ENCODE measurements at places on chromosomes 3 and 15.

DNA sequence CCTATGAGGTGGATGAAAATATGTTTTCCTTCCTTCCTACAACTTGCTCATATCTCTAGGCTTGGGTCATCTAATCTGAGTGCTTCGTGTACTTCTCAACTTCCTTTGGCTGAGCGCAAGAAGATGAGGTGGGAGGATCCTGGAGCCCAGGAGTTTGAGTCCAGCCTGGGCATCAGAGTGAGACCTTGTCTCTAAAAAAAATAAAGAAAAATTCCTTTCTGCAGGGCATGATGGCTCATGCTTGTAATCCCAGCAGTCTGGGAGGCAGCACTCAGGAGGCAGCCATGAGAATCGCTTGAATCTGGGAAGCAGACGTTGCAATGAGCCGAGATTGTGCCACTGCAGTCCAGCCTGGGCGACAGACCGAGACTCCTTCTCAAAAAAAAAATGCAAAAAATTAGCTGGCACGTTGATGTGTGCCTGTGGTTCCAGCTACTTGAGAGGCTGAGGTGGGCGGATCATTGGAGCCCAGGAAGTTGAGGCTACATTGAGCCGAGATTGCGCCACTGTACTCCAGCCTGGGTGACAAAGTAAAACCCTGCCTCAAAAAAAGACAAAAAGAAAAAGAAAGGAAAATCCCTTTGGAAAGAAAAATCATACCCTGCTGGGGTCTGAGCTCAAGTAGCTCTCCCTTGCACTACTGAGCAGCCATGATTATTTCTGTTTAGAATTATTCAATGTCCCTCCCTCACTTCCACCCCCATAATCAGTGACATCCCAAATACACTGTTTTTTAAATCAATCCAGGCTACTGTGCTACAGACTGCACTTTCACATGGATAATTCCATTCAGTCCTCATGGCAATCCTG lies 28.0 kb upstream of the RAB11A start:
- no peak for DNase-seq

GRCh38 chr3:12177126-12177525 lies 18.4 kb upstream of the TIMP4 start:
- no peak for DNase-seq

DNA sequence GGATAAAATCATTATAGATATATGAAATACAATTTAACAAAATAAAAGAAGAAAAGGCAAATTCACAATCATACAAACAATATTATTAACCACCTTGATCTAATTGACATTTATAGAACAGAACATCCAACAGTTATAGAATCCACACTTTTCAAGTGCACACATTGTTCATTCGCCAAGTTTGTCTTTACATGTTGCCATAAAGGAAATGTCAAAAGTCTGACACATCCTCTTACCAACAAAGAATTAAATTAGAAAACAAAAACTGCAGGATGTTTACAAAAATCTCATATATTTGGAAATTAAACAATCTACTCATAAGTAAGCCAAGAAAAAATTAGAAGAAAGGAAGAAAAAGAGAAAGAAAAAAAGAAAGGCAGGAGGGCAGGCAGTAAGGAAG lies 909.2 kb upstream of the EPHA6 start:
- no peak for DNase-seq

- DNase-seq, result no peak
Measured at GRCh38 chr15:60555806-60556205, 76.9 kb upstream of the ICE2 start.

GRCh38 chr3:170975283-170976189 lies 51.0 kb downstream of the SLC2A2 start:
- DNase-seq, result no peak

DNA sequence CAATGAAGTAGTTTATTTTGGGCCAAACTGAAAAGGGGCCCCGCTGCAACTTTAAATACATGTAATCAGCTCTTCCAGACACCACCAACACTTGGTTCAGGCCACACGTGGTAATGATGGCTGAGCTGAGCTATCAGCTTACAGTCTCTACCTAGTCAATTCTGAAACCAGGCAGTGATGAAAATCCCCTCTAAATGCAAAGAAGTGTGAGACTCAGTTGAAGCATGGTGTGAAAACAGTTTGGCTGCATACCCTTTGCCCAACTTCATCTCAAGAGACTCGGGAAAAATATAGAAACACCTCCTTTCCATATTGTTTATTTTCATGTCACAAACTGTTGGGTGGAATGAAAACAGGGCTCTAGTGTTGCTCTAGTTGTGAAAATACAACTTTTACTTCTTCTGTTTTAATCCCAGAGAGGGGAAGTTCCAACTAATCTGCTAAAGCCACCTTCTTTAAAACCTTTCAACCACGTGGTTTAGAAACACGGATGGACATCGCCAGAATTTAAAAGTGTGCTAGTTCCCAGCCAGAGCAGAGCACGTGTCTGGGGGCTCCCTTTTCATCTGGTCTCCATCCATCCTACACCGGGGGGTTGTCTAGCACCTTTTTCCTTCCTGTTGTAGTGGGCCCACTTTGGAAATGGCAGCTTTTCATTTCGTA lies 229.1 kb downstream of the EPHB1 start:
- DNase-seq, result no peak

GRCh38 chr3:73461547-73461946 lies 163.2 kb downstream of the PDZRN3 start:
- no peak for DNase-seq

GRCh38 chr15:91426412-91426811 lies 326.4 kb downstream of the SV2B start:
- DNase-seq, result no peak

- DNase-seq, result no peak
Measured at GRCh38 chr15:89371228-89372044, 36.8 kb upstream of the POLG start.

DNA sequence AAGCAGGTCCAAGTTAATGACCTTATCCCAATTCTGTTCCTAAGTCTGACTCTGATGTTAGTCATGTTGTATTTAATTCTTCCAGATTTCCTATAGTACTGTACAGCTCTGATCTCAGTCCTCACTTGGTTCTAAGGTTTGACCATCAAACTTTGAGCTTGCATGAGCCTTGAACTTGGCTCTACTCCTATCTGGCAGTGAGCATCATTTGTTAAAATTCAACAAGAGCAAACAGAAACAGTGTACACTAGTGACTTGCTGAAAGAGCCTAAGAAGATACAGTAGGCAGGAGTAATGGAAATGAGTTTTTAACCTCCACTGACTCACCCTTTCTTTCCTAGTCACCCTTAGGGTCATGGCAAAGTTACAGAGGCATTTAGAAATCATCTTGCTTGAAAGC lies 451.1 kb upstream of the TPRG1 start:
- no peak for DNase-seq

GRCh38 chr3:141783632-141784031 lies 20.4 kb downstream of the GRK7 start:
- no peak for DNase-seq

GRCh38 chr15:91855684-91856489 lies 2.4 kb downstream of the SLCO3A1 start:
- DNase-seq, result no peak

DNA sequence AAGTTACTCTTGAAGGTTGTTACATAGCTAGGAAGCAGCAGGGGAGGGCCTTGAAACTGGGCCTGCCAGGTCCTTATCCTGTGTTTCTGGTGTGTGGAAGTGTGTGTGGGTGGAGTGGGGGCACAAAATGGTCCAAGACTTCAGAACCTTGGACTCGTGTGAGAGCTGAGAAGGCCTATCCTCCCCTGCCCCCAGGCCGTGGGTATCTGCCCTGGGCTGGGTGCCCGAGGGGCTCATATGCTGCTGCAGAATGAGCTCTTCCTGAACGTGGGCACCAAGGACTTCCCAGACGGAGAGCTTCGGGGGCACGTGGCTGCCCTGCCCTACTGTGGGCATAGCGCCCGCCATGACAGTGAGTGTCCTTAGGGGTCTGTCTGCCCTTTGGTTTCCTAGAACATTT lies 4.5 kb downstream of the CHRD start:
- no peak for DNase-seq

DNA sequence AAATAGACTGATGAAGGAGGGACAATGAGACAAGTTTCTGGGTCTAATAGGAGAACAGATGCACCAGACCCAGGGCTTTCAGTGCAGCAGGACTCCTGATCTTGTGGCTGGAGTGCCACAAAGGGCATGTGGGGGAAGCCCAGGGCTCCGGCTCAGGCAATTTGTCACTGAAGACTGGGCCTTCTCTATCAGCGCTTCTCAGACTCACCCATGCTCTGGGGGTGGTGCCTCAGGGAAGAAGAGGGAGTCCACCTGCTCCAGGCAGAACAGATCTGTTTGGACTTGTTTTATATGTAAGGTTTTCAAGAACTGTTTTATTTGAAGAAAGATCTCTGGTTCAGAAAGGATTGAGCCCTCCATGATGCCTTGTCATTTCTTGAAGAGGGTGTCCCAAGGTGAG lies 112.4 kb upstream of the TLE3 start:
- no peak for DNase-seq

DNA sequence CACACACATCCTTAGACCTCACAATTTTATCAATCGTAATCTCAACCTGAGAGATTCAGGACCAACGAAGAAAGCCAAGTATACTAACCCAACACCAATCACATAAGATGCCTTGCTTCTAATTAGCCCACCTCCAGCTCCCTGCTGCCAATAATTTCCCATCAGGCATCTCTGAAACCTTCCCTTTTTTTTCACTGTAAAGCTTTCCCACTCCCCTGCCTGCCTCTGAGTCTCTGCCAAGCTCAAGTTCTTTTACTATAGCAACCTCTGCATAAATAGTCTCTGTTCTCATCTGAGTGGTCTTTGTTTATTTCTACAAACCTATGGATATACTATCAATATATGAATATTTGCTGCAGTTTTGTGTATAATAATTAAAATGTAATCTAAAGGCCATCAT lies 86.5 kb downstream of the PIK3CB start:
- DNase-seq, result no peak

DNA sequence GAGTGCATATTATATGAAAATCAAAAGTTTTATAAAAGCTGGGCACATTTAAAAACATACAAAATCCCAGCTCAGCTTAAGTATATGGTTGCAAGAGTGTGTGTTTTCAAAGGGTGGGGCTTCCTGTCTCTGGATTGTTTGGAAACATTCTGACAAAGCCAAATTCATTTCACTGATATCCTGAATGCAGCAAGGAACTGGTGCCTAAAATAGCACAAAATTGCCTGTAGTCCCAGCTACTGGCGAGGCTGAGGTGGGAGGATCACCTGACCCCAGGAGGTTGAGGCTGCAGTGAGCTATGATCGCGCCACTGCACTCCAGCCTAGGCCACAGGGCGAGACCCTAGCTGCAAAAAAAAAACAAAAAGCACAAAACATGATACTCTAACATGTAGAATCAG lies 13.0 kb upstream of the TJP1 start:
- no peak for DNase-seq

- no peak for DNase-seq
Measured at GRCh38 chr15:42788725-42789124, 51.8 kb upstream of the CDAN1 start.

DNA sequence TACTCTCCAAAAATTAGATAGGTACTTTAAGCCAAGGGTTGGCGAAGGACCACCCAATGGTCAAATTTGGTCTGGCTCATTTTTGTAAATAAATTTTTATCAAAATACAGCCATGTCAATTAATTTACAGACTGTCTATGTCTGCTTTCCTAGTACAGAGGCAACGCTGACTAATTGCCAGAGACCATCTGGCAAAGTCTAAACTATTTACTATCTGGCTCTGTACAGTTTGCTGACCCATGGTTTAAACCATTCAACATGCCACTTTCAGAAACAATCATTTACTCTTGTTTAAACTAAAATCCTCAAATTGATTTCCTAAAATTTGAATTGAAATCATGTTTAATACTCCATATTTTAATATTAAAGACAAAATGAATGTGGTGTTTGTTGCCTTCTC lies 25.9 kb downstream of the CBLB start:
- no peak for DNase-seq

- DNase-seq, result no peak
Measured at GRCh38 chr3:134610432-134611385, 40.1 kb downstream of the KY start.

- DNase-seq, result no peak
Measured at GRCh38 chr3:17473761-17474160, 268.7 kb downstream of the TBC1D5 start.

GRCh38 chr3:39126532-39127071 lies 19.1 kb downstream of the TTC21A start:
- no peak for DNase-seq

DNA sequence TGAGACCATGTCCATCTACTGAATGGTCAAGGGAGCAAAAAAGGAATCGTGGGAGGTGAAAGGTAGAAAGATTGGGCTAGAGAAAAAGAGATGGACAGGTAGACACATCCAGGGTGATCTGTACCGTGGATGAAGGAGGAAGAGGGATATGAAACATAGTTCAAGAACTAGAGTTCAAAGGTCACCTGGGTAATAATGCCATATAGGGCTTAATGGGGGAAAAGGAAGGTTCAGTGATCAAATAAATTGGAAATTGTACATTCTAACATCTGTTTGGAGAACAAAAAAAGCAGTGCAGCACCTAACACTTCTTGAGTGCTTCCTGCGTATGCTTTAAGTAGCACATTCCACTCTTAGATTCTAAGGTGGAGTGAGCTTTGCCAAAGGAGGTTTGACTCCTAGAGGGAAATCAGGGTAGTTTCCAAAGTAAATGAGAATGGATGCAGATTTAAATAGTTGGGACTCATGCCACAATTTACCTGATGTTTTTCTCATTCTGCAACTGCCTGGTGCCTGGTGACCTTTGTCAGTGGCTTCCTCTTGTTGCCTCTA lies 46.6 kb downstream of the MITF start:
- DNase-seq, result no peak

- no peak for DNase-seq
Measured at GRCh38 chr15:32657198-32657883, 15.8 kb downstream of the SCG5 start.

DNA sequence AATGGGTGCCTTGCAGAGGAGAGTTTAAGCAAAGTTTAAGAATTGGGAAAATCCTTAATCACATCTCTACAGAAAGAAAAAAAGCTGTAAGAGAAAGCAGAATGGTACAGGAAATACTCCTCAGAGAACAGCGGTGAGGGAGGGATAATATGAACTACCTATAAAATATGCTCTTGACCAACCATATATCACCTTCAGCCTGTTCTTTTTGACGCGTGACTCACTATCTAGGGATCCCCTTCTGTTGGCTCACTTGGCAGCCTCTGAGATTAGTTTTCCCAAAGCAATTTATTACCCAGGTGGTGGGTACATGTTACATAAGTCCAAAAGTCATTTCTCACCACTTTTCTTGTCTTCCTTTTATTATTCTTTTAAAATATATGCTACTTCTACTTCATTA lies 97.7 kb downstream of the CNTN6 start:
- no peak for DNase-seq

- DNase-seq, result no peak
Measured at GRCh38 chr3:32310918-32311839, 72.7 kb downstream of the CMTM8 start.

GRCh38 chr3:126017362-126017761 lies 48.4 kb downstream of the ROPN1B start:
- no peak for DNase-seq

- DNase-seq, result no peak
Measured at GRCh38 chr3:128426128-128426921, 40.4 kb downstream of the DNAJB8 start.

- no peak for DNase-seq
Measured at GRCh38 chr3:43286841-43287499, 630 bp downstream of the SNRK start.
